NCI-H2171 treated with DMSO at 0.1 percent for 48 hours (cell line): ENCODE measurements at places on chromosomes 13 and 19.

- peak; percentile 21 for DNase-seq
These were observed 1604.8 kb downstream of the OLFM4 start for GRCh38 chr13:54633456-54633855.

- DNase-seq = no peak
These were observed 32.0 kb upstream of the ITM2B start for GRCh38 chr13:48201044-48201443.

DNA sequence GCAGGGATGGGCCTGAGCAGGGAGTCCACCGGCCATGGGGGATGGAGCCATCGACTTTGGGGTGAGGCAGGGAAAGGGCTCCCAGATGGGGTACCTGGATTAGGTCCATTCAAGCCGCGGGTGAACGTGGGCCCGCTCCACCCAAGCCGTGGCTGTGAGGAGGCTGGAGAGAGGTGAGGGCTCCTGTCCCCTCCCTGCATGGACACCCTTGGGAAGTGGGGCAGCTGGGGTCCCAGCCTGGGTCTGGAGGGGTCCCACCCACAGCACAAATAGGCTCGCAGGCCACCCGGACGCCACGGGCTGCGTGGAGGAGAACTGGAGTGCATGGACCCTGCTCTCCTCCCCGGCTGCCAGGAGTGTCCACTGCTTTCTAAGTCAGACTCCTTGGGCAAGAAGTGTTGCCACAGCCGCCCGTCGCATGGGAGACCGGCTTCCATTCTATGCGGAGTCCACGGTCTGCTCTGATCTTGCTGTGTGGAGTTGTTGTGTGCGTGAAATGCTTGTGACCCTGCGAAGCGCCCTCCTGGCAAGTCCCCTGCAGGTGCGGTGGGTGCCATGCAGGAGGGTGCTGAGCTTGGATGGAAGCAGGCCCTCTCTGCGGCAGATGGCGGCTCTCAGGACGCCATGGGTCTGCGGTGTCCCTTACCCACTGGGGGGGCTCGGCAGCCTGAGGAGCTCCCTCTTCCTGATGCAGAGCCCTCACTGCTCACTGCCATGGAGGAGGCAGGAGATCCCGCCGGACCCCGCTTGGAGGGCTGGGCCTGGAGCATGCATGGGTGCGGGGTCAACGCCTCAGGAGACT, 2.0 kb downstream of the DAZAP1 start:
- DNase-seq = no peak

DNA sequence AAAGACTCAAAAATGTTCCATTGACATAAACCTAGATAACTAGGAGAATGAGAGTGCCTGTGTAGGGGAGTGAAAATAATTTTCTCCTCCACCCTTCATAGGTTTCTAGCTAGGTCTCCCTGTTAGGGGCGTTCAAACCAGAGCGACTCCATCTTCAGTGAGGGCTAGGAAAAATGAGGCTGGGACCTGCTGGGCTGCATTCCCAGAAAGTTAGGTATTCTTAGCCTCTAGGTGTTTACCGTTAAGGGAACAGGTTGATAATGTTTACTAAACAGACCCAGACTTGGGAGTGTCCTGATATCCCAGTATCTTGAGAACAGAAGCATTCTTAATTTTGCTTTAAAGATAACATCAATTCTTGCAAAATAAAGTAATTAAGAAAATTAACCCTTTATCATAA, 20.1 kb downstream of the PABPC3 start:
- no peak for DNase-seq

DNA sequence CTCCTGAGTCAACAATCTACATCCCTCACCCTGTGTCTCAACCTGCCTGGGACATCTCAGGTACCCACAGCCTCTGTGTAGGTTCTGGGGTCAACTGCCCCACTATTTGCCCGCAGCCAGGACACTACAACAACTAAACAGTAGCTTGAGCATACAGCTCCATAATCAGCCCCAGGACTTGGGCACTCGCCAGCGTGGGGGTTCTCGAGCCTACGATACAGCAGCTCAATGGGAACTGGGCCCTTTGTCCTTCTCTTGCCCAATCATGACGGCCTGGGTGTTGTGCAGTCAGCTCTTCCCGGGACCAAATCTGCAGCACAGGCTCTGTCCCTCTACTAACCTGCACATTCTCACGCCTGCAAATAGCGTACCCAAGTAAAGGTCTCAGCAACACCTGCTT, 1.3 kb downstream of the ZNF180 start:
- DNase-seq = no peak

DNA sequence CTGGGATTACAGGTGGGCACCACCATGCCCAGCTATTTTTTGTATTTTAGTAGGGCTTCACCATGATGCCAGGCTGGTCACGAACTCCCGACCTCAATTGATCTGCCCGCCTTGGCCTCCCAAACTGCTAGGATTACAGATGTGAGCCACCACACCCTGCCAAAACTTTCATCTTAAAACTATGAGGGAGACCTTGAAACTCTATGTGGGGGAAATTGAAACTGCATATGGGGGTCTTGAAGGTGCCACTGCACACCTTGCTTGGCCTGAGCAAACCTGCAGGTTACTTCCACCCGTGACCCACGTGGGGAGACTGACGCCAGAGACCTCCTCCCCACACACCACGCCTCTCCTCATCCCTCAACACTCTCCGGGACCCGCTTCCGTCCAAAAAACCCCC, 15.6 kb downstream of the CILP2 start:
- DNase-seq = no peak

- DNase-seq = no peak
These were observed 1.3 kb downstream of the ISOC2 start for GRCh38 chr19:55459950-55460657.

GRCh38 chr13:36919833-36920615, at the start of gene SMAD9:
TSS of gene SMAD9 (minus strand) at chr13:36920238. CDS start at chr13:36879689, 40,549 bp downstream.
- DNase-seq = peak; percentile 56

- peak; percentile 36 for DNase-seq
These were observed 4.8 kb upstream of the MYH14 start for GRCh38 chr19:50198431-50199258.

GRCh38 chr19:41904118-41904870, 21.3 kb downstream of the ARHGEF1 start:
- DNase-seq = no peak

DNA sequence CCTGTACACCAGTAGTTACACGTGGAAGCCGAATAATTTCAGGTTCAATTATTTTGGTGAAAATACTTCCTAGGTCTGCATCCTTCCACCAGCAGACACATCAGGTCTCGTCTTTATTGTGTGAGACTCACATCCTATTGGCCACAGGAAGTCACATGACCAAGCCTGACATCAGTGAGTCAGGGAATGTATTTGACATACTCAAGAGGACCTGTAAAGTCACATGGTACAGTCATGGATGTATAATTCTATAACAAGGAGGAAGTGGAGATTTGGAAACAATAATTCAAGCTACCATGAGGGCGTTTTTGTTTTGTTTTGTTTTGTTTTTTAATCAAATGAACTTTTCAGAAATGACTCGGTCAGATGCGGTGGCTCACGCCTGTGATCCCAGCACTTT, 9.3 kb upstream of the HIF3A start:
- DNase-seq = no peak

- DNase-seq = no peak
These were observed 18.2 kb upstream of the ZNF460 start for GRCh38 chr19:57262044-57262443.

GRCh38 chr13:34435338-34435737, 506.7 kb upstream of the NBEA start:
- no peak for DNase-seq

DNA sequence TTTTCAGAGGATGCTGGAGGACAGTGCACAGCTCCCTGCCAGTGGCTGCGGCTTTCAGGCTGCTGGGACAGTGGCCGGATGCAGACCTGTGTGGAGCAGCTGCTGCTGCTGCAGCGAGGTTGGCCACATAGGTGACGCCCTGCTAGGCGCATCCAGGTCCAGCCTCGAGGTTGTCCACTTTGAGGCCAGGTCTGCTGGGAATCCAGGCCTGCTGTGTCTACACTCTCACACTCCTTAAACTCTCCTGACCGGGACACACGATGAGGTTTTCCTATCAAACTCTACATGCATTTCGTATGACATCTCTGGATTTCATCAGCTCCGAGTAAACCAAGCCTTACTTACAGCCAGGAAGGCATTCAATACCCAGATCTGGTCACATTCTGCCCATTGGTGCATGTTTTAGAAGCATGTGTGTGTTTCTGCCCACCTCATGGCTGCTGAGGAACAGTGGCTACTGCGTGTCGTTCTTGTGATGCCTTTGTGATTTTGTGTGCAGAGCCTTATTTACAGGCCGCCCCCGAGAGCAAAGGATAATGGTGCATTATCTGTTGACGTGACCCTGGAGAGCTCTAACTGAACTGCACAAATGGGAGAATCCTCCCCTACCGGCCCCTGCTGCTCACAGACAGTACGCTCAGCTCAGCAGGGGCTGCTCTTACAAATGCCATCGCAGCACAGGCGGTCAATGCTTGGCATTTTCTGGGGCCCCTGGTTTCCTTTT, 12.3 kb upstream of the MCF2L start:
- no peak for DNase-seq

DNA sequence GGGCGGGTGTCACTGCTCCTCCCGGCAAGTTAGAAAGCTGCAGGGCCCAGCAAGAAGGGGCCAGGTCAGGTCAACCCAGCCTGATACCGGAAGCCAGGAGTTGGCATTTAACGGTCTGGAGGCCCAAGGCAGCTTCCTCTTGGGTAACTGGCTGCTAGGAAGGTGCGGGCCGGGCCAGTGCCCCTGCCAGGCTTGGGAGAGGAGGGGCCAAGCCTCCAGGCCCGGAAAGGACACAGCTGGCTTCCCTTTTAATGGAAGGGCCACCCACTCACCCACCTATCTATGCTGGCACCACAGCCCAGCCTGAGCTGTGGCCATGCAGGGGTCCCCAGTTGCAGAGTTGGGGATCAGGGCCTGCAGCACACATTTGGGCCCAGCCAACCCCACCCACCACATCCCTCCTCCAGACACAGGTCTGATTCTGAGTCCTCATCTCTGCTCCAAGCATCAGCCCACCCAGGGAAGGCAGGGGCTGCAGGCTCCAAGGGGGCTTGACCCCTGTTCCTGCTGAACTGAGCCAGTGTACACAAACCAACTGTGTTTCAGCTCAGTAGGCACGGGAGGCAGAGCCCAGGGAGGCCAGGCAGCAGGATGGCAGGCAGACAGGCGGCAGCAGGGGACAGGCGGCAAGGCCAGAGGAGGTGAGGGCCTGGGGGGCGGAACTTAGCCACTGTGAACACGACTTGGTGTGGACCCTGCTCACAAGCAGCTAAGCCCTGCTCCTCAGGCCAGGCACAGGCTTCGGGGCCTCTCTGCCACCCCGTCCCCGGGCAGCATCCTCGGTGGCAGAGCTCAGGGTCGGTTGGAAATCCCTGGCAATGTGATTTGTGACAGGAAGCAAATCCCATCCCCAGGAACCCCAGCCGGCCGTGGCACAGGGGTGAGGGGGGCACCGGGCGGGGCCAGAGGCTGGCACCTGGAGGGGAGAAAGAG, 40.8 kb downstream of the ZSWIM4 start:
- DNase-seq = no peak

DNA sequence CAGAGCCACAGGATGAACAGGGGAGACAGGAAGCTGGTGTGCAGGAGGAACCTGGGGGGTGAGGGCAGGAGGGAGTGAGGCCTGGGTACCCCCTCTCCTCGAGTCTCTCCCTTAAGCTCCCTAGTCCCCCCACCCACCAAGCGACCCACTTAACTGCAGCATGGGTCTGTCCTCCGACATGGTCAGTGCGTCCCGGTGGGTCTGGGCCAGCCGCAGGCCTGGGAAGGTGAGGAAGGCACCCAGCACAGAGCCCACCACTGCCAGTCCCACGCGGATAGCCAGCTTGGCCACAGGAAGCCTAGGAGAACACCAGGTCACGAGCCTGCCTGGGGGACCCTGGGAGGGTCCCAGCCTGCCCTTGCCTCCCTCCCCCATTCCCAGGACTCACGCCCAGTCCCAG, 16.9 kb downstream of the TMEM161A start:
- no peak for DNase-seq

DNA sequence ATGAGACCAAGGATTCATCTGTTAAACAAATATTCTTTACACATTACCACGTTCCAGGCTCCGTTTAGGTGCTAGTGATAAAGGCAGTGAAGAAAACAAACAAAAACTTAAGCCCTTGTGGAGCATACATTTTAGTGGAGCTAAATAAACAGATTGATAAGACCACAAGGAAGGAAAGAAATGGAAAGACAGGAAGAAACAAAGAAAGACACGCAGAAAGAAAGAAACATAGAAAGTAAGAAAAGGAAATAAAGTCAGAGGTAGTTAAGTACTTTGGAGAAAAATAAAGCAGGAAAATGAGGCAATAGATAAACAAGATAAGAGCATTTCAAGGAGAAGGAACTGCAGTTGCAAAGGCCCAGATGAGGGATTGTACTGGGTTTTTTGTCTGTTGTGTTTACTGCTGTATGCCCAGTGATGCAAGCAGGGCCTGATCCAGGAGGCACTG, 998 bp downstream of the NFKBIB start:
- DNase-seq = no peak

DNA sequence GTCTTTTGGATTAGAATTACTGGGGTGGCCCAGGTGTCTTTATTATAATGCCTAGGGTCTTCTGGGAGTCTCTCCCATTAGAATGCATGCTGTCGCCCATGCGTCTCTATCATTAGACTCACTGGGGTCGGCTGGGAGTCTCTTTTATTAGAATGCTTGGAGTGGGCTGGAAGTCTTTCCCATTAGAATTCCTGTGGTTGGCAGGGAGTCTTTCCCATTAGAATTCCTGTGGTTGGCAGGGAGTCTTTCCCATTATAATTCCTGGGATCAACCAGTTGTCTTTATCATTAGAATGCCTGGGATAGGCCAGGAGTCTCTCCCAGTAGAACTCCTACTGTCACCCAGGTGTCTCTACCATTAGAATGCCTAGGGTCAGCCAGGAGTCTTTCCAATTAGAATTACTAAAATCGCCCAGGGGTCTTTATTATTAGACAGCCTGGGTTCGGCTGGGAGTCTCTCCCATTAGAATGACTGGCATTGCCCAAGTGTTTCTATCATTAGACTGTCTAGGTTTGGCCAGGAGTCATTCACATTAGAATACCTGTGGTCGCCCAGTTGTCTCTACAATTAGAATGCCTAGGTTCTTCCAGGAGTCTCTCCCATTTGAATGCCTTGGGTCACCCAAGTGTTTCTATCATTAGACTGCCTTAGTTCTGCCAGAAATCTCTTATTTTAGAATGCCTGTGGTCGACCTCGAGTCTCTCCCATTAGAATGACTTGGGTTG, 1558.5 kb downstream of the UQCRFS1 start:
- no peak for DNase-seq

DNA sequence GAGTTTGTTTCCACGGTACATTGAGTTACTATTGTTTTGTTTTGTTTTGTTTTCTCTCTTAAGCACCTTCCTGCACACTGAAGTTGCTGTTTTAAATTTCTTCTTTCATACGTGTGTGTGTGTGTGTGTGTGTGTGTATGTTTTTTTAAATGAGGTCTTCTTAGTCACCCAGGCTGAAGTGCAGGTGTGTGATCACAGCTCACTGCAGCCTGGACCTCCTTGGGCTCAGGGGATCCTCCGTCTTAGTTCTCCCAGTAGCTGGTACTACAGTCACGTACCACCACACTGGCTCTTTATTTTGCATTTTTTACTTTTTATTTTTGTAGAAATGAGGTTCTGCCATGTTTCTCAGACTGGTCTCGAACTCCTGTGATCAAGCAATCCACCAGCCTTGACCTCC, 20.8 kb upstream of the ZNF429 start:
- DNase-seq = no peak
